Stromal cell of bone marrow (primary cell): ENCODE measurements at places on chromosomes 7 and 10.

GRCh38 chr7:90723233-90723632, 127.1 kb downstream of the CDK14 start:
- no peak for DNase-seq

- DNase-seq, result no peak
These were observed 39.8 kb downstream of the SLC37A3 start for GRCh38 chr7:140358412-140359051.

- no peak for DNase-seq
These were observed 457.6 kb upstream of the KLF6 start for GRCh38 chr10:4242561-4243035.

- DNase-seq, result no peak
These were observed 764.4 kb downstream of the LRMDA start for GRCh38 chr10:76195654-76196390.

DNA sequence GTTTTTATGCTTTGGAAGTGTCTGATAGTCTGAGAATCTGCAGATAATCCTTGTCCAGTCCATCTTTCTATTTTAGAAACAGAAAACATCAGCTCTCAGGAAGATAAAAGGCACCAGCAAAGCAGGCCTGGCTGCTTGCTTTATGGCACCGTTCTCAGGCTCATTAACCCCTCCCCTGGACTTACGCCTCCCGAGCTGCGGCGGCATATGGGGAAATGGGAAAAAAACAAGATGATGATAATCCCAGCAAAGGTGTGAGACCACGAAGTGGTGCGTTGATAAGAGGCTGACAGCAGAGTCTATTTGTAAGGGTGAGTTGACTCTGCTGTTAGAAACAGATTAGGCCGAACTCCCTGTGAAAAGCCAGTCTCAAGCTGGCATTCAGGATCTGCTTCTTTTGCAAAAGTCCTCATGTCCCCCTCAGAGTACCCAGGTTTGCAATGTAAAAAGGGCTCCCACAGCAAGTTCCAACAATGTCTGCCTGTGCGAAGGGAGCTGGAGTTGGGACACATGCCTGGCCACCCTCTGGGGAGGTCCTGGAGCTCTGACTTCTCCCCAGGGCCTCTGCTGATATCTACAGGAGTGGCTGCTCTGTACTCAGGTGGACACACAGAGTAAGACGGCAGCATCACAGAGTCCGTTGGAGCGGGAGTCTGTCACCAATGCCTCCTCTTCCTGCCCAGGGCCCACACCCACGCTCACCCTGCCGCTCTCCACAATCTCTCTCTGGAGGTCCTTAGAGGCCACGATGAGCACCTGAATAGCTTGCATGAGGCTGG, 54.3 kb downstream of the SPDYE5 start:
- no peak for DNase-seq

DNA sequence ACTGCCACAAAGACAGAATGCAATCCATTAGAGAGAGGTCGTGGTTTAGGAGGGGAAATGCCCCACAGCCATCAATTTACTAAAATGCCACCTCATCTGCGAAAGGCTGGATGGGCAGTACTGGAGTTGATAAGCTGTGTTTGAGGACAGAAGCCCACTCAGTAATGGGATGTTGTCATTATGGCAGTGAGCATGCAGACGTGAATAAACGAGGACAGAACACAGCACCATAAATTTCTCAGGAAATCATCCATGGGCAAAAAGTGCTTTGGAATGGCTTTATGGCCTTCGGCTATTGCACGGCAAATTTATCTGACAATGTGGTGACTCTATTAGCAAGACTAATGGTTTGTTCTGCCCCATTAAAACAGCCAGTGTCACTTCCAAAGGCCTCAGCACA, 15.9 kb upstream of the C10orf53 start:
- no peak for DNase-seq

DNA sequence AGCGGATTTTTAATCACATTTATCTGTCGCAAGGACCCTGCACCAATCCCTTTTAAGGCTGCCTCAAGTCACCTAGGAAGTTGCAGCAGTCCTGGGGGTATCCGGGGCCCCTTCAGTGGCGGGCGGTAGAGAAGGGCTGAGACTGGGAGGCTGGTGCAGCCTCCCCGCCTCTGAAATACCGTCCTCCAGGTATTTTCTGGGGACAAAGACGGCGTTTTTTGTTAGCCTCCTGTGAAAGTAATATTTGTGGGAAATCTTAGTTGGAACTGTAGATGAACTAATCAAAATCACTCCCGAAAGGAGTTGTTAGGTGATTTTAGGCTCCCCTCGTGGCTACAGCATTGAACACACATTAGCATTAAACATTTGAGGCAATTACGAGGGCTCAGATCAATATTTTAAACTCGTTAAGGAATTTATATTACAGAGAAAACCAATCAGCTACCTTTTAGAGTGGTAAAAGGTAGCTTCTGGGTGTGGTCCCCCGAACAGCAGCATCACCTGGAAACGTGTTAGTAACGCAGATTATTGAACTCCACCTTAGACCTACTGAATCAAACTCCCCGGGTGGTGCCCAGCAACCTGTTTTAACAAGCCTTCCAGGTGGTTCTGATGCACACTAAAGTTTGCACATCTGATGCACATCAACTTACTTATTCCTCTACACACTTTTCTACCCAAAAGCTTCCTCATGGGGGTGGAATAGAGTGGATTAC, 530 bp upstream of the ANXA7 start:
- DNase-seq, result no peak

DNA sequence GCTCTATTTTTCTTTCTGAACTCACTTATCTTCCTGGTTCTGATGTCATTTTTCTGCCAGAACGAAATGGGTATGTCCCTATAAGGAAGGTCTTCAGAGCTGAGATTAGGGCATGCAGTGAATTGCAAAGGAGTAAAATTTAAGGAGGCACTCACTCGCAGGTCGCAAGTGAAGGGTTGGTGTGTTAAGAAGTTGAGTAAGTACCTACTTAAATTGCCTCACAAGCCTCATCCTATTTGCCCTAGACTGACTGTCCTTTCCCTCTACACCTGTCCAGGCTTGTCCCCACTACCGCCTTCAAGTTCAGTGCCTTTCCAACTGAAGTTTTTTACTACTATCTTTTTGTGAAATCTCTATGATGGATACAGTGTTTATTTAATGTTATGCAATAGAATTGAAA, 191.5 kb downstream of the AHR start:
- no peak for DNase-seq

- no peak for DNase-seq
These were observed 197.1 kb upstream of the CXCL12 start for GRCh38 chr10:44581996-44582395.

- no peak for DNase-seq
These were observed 10.8 kb upstream of the PYROXD2 start for GRCh38 chr10:98425511-98426352.

DNA sequence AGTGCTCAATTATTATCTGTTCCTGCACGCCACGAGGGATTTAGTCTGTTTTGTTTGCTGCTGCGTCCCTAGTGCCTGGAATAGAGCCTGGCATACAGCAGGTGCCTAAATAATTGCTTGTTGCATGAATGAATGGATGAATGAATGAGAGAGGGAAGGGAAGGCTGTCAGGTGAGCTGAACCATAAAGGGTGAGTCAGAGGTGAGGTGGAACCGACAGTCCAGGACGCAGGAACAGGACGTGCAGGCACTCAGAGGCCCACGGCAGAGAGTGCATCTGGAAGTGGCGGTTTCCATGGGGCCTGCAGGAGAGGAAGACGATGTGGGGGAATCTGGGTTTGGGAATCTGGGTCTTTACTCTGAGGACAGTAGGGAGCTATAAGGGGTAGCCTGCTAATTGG, 17.7 kb upstream of the PPIF start:
- DNase-seq, result no peak

DNA sequence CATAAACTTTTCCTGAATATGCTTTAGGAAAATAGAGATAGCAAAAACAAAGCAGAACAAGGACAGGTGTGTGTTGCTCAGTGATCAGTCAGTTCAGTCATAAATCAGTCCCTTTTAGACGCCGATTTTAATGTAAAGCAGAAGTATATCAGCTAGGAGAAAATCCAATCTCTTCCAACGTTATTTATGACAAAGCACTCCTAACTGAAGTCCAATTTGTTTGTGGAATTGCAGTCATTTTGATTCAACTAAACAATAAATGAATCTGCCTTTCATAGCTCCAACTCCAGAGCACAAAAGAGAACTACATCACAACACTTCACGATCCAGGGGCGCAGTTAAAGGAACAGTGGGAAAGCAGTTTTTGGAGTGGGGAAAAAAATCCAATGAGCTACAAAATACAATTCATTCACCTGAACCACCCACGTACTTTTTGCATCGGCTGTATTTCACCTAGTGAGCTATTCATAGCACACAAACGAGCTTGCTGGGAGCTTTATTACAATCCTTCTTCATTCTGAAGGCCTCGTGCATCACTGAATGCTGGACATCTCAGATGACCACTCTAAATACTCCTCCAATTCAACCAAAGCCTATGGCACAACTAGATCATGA, 151.3 kb downstream of the LRRN3 start:
- DNase-seq, result no peak

DNA sequence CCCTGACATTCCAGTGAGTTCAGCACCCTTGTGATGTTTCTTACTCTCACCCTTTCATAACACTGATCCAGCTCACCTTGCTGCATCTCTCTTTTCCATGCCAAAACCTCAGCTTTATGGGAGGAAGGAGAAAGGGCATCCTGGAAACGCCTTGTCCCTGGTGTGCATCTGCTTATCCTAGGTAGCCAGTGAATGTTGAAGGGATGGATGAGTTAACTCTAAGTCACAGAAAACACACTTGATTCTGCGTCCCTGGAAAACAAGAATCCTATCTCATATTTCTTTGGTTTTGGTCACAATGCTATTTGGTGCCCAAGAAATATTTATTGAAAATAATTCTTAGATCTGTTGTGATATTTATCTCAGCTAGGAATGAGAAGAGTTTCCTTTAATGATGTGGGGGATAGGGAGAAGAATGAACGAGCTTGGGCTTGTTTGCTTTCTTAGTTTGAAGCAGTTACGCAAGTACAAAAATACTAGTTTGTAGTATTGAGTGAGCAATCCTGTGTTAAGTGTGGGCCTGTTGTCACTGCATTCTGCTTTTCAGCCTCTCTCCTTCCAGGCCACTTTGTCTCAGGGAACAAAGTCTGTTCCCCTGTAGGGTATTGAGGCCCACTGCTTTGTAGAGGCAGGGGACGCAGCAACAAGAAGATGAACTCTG, 126.5 kb downstream of the ARID5B start:
- no peak for DNase-seq

GRCh38 chr7:159237022-159237653, 92.5 kb upstream of the VIPR2 start:
- no peak for DNase-seq

DNA sequence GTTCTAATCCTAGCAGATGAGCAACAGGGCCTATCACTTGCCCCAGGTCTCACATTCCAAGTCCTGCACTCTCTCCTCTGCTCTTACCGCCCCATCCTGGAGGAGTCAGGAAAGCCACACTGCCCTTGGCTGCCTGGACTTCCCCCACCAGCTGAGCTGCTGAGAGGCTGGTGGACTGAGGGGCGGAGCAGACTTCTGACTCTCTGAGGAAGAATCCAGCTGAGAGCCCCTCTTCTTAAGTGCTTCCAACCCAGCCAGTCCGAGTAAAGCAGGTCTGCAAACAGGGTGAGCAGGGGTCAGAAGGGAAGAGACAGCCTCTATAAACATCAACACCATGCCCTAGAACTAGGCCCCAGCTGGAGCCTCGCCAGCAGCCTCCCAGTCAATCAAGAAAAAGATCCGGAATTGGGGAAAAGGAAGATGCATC, 92.4 kb upstream of the TMEM72 start:
- no peak for DNase-seq

GRCh38 chr10:12344375-12345110, 4.8 kb upstream of the CAMK1D start:
- DNase-seq, result no peak

DNA sequence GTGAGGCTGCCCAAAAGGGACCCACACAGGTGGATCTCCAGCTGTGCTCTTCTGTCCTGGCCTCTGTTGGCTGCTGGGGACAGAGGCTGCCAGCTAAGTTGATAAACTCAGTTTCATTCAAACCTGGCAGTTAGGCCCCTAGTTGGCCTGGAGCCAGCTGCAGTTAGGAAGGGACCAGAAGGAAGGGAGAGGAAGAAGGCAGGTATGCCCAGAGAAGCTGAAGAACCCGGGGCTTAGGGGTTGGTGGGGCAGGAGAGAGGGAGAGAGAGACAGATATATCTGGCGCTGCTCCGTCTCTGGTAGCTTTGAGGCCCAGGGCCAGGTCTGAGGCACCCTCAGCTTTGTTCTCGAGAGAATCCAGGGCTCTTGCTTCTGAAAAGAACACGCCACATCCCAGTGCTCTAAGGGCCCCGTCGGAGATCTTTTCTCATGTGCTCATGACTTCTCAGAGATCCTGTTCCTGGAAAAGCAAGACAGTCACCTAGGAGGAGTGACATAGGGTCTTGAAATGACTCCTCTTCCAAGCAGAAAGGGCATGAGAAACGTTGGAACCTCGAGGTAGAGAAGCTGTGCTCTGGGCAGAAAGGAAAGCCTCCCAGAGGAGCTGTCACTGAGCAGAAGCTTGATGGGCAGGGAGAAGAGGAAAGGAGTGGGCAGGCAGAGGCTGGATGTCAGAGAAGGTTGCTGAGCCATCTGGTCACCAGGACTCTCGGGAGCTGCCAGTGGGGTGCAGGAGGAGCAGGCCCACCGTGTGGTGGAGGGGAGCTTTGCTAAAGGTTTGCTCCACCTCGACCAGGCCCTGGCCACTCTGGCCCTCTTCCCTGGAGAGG, 153.6 kb downstream of the ARHGAP21 start:
- DNase-seq, result no peak

DNA sequence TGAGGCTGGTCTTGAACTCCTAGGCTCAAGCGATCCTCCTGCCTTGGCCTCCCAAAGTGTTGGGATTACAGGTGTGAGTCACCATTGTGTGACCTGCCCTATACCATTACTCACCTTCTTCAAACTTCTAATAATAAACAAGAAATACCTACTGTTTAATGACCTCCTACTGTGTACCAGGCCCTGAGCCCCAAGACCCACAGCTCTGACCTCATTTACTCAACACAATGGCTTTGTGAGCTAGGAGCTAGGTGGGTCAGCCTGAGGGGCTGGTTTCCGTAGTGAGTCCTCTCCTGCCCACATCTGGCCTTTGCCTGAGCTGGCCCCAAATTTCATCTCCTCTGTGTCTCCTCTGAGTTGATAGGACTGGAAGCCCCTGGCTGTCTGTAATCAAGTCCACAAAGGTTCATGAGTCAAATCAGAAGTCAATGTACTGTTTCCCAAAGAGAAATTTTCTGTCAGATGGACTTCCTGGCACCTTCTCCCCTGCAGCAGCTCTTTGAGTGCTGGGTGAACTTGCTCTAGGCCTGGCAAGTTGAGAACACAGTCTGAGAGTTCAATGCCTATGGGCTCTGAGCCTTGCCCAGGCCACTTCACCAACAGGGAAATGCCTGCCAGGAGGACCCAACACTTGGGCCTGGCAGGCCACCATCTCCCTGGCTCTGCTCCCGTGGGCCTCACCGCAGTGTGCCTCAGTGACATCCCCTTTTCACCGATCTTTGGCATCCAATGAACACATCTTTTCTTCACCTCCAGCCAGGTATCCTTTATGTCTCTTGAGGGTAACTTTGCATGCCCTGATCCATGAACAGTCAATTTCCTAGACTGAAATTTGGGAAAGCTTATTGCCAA, 24.0 kb downstream of the NEURL1 start:
- no peak for DNase-seq
